ENCODE measurements at places on chromosomes 4 and X.

GRCh38 chrX:10062980-10063379, 93.8 kb upstream of the CLCN4 start:
- DNase-seq, result no peak

- DNase-seq, result no peak
Measured at GRCh38 chr4:70315928-70316327, 18.9 kb upstream of the CABS1 start.

GRCh38 chrX:18428006-18428405, 2.6 kb downstream of the CDKL5 start:
- DNase-seq, result no peak

DNA sequence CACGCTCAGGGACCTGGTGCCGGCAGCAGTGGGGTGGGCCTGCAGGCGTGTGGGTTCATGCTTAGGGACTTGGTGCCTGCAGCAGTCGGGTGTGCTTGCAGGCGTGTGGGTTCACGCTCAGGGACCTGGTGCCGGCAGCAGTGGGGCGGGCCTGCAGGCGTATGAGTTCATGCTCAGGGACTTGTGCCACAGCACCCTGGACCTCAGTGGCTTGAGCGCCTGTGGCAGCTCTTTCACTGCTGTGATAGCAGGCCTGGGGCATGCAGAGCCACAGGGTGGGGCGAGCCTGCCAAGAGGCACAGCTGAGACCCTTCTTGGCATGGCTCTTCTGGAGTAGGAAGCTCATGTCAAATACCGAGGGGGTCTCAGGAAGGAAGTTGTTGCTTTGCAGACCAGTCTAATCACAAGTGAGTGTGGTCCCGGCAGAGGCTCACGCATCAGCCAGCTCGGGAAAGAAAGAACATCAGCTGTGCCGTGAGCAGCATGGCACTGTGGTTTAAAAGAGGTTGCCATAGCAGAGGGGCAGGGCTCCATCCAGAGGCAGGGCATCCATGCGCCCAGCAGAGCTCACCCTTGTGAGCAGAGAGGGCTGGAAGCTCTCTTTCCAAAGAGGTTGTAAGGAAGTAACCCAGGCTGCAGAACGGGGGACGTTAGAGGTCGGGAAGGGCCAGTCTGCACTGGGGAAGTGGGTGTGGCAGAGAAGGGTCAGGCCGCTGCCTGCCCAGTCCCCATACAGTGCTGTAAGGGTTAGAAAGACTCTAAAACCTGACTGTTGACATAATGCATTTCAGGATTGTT, 21.1 kb downstream of the PIGG start:
- DNase-seq, result no peak

DNA sequence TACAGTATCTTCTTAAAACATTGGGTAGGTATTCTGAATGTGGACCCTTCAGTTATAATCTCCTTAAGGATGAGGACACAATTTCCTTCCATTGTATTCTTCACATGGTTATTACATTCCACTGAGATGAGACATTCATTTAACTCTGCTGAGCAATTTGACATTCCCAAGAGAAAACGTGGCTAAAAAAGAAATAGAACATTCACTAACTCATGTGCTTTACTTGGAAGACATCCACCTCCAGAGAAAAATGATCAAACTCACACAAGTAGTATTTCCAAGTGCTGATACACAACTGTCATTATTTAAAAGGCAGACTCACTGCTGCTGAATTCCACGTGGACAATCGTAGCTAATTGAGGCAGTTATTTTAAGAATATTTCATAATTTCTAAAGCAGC, 227.9 kb upstream of the ANKRD50 start:
- DNase-seq, result no peak
